ENCODE measurements at places on chromosomes 12 and 14.

- DNase-seq = no peak
Measured at GRCh38 chr12:104631867-104632266, 175.1 kb downstream of the CHST11 start.

GRCh38 chr12:63841571-63841970 is 2.9 kb upstream of the SRGAP1 start:
- DNase-seq = no peak

GRCh38 chr12:123559468-123559867 is 24.9 kb upstream of the TMED2 start:
- no peak for DNase-seq

DNA sequence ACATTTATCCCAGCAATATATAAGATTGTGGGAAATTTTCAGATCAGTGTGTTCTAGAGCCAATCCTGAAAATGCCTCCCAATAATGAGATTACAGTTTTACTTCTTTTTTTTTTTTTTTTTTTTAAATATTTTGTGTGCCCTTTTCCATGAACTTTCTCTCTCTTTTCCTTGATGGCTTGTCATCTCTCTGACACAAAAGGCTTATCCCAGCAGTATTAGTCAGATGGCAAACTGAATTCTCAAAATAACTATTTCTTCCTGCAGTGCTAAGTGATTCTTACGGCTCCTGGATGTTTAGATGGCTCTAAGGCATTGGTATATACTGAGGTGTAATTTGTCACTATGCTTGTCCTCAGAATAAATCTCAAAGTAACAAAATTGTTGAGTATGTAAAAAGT is 86.7 kb downstream of the LRP6 start:
- DNase-seq = no peak

All from liver (tissue), 10 donors.